ENCODE measurements at places on chromosomes 12 and 14. TPM values are rescaled to one million over a fixed set of nuclear protein-coding genes. Genes with fewer than 3 reads are reported as not detected.
A peak's percentile ranks its signal among the peaks of the same experiment; 100 is the strongest.

- H3K4me3 ChIP-seq = no peak overlapping the region
- no peak for DNase-seq
- no peak overlapping the region for H3K27ac ChIP-seq
- no peaks in the 10 kb centered on the region for H3K36me3 ChIP-seq
Measured at GRCh38 chr12:113399490-113399889, 4.2 kb downstream of the SDS start.

- no peaks in the 10 kb centered on the region for H3K27me3 ChIP-seq
- H3K4me1 ChIP-seq = no peaks in the 10 kb centered on the region
- no peaks in the 10 kb centered on the region for H3K36me3 ChIP-seq
- no peak overlapping the region for H3K4me3 ChIP-seq
- H3K27ac ChIP-seq = no peak overlapping the region
Measured at GRCh38 chr14:70724944-70725343, 83.2 kb downstream of the TTC9 start.

- no peak overlapping the region for H3K4me3 ChIP-seq
- peaks cover 23% of the 10 kb centered on the region for H3K36me3 ChIP-seq
- H3K27me3 ChIP-seq = no peaks in the 10 kb centered on the region
- H3K4me1 ChIP-seq = peaks cover 12% of the 10 kb centered on the region
Measured at GRCh38 chr14:52485350-52485960, 66.8 kb downstream of the TXNDC16 start.

GRCh38 chr12:88472248-88472647, 108.0 kb downstream of the KITLG start:
- no peaks in the 10 kb centered on the region for H3K4me1 ChIP-seq
- no peak overlapping the region for H3K27ac ChIP-seq
- no peak for DNase-seq
- no peak overlapping the region for H3K4me3 ChIP-seq
- H3K27me3 ChIP-seq = no peaks in the 10 kb centered on the region

DNA sequence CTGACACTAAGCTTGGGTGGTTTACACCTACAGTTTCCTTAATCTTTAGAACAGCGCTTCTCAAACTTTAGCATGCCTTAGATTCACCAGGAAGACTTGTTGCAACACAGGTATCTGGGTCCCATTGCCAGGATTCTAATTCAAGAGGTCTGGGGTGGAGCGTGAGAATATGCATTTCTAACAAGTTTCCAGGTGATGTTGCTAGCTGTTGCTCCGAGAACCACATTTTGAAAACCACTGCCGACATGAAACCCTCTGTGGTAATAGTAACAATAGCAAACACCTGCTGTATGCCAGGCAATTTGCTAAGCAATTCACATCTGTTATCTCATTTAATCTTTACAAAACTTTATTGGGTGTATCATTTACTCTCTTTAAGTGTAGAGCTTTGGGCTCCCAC, 58.6 kb downstream of the TRHDE start:
- no peak overlapping the region for H3K27ac ChIP-seq
- H3K4me3 ChIP-seq = no peak overlapping the region
- DNase-seq = no peak
- H3K4me1 ChIP-seq = no peaks in the 10 kb centered on the region

- no peak for DNase-seq
- peaks cover 20% of the 10 kb centered on the region for H3K36me3 ChIP-seq
- peaks cover 55% of the 10 kb centered on the region for H3K4me1 ChIP-seq
Measured at GRCh38 chr12:27012982-27013255, 1.3 kb downstream of the TM7SF3 start.

DNA sequence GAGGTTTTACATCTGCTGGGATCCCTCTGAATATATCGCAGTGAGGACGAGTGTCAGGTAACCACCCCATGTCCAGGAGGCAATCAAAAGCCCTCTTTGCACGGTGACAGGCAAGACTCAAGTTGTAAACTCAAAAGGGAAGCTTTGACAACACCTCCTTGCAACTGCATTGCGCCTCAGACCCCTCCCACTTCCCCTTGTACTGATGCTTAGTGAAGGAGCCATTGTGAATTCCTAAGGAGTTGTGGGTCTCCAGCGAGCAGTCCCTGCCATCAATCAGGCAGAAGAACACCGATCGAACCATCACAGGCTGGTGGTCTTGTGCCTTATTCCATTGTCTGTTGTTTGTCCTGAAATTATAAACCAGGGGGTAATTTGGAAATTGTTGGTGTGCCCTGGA, 112.6 kb downstream of the CCDC60 start:
- no peak overlapping the region for H3K27ac ChIP-seq
- DNase-seq = no peak
- H3K4me1 ChIP-seq = no peaks in the 10 kb centered on the region
- H3K4me3 ChIP-seq = no peak overlapping the region
- H3K27me3 ChIP-seq = no peaks in the 10 kb centered on the region

DNA sequence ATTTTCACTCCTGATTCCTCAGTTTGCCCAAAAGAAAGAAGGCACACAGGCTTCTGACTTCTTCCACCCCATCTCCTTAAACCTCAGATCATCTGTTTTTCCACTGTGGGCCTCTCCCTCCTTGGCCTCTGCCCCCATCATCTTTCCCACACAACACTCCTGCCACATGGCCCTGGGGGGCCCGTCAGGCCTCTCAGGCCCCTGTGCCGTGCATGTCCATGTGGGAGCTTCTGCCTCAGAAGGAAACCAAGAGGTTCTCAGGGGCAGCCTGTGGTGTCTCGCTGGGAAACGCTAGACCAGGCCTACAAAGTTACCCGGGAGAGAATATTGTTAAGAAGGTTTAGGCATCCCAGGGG, 8.0 kb downstream of the KLHL33 start:
- no peaks in the 10 kb centered on the region for H3K27me3 ChIP-seq
- H3K36me3 ChIP-seq = no peaks in the 10 kb centered on the region
- H3K4me1 ChIP-seq = peaks cover 32% of the 10 kb centered on the region
- peak overlapping the region; percentile 84 for H3K27ac ChIP-seq

GRCh38 chr14:24802236-24802635, 168.2 kb upstream of the GZMB start:
- no peak for DNase-seq
- no peaks in the 10 kb centered on the region for H3K4me1 ChIP-seq
- H3K27me3 ChIP-seq = peaks cover 2% of the 10 kb centered on the region
- H3K36me3 ChIP-seq = no peaks in the 10 kb centered on the region

DNA sequence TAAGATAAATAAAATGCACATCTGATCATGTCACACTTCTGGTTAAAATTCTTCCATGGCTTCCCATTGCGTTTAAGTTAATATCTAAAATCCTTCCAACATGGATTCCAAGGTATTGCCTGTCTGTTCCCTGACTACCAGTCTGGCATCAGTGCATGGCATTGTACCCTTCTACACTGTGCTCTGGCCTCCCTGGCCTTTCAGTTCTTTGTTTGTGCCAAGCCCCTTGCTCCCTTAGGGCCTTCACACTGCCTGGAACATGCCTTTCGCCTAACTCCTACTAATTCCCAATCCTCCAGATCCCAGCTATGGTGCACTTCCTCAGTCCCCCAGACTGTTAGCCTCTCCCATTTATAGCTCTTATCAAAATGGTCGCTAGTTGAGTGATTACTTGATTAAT, 6.3 kb downstream of the CIPC start:
- no peak for DNase-seq
- peaks cover 12% of the 10 kb centered on the region for H3K36me3 ChIP-seq
- no peak overlapping the region for H3K4me3 ChIP-seq
- H3K4me1 ChIP-seq = peaks cover 17% of the 10 kb centered on the region
- H3K27ac ChIP-seq = no peak overlapping the region

DNA sequence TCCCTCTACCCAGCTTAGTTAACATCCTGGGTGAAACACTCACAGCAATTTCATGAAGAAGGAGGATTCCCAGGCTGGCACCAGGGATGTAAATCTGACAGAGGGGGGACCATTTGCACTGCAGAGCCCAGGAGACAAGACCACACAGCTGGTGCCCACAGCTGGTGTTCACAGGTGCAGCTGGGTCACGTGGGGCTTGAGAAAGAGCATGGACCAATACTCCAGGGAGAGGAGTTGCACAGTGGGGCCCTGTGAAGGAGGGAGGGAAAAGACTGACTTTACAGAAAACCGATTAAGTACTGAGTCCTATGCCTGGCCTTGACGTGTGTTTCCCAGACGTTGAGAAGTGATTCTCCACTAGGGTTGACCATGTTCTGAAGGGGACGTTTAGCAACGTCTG, 1316.7 kb upstream of the TMEM132C start:
- no peak overlapping the region for H3K27ac ChIP-seq
- no peaks in the 10 kb centered on the region for H3K36me3 ChIP-seq
- H3K27me3 ChIP-seq = no peaks in the 10 kb centered on the region
- H3K4me1 ChIP-seq = no peaks in the 10 kb centered on the region
- DNase-seq = no peak

GRCh38 chr14:61703342-61704129, 8.2 kb downstream of the HIF1A start:
- DNase-seq = no peak
- no peak overlapping the region for H3K4me3 ChIP-seq
- peaks cover 28% of the 10 kb centered on the region for H3K36me3 ChIP-seq
- no peaks in the 10 kb centered on the region for H3K27me3 ChIP-seq
- peaks cover 80% of the 10 kb centered on the region for H3K4me1 ChIP-seq

- no peaks in the 10 kb centered on the region for H3K27me3 ChIP-seq
- no peak overlapping the region for H3K4me3 ChIP-seq
- no peak overlapping the region for H3K27ac ChIP-seq
- H3K4me1 ChIP-seq = no peaks in the 10 kb centered on the region
Measured at GRCh38 chr12:19988001-19988400, 380.3 kb upstream of the PDE3A start.

DNA sequence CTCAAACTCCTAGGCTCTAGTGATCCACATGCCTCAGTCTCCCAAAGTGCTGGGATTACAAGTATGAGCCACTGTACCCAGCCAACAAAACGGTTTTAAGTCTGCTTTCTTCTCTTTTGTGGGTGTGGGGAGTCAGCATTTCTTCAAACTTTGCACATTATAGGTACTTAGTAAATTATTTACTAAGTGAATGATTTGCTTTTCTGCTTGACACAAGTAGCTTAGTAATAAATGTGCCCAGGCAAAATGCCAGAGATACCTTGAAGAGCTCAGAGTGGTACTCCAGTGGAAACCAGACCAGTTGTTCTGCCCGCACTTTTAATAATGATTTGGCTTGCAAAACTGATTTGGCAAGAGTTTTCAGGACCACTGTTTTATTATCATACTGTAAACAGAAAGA, 15.0 kb downstream of the DEPDC4 start:
- H3K4me3 ChIP-seq = no peak overlapping the region
- no peaks in the 10 kb centered on the region for H3K4me1 ChIP-seq
- H3K27me3 ChIP-seq = no peaks in the 10 kb centered on the region
- H3K27ac ChIP-seq = peak overlapping the region; percentile 13

- H3K27me3 ChIP-seq = peaks cover 74% of the 10 kb centered on the region
- H3K4me3 ChIP-seq = no peak overlapping the region
- no peak for DNase-seq
- peaks cover 13% of the 10 kb centered on the region for H3K4me1 ChIP-seq
Measured at GRCh38 chr14:38210587-38211216, 3.0 kb downstream of the SSTR1 start.

- DNase-seq = no peak
- H3K4me3 ChIP-seq = no peak overlapping the region
- H3K27ac ChIP-seq = no peak overlapping the region
- H3K27me3 ChIP-seq = no peaks in the 10 kb centered on the region
- H3K36me3 ChIP-seq = no peaks in the 10 kb centered on the region
Measured at GRCh38 chr14:81144824-81145603, 75.7 kb downstream of the GTF2A1 start.

DNA sequence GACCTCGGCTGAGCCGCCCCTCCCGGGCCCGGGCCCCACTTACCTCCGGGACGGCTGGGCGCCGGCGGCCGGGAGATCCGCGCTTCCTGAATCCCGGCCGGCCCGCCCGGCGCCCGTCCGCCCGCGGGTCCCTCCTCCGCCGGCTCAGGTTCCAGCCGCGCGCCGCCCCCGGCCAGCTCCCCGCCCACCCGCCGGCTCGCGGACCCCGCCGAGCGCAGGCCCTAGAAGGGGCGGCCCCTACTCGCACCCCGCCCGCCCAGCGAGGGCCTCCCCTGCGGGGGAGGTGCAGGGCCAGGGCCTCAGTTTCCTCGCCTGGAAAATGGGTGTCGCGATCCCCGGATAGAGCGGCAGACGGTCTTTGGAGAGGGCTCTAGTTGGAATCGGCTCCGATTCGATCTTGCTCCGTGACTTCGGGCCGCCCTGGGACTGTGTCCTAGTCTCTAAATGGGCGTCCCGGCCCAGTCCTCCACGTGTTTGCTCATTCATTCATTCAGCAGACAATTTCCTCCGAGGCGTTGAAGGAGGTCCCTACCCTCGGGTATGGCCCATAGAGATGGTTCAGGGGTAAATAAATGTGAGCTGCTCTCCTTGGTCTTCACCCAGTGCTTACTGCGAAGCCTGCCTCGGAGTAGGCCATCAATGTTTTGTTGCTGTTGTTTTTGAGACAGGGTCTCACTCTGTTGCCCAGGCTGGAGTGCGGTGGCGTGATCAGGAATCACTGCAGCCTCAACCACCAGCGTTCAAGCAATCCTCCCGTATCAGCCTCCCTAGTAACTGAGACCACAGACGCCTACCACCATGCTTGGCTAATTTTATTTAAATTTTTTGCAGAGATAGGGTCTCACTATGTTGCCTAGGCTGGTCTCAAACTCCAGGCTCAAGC, at the start of gene TRPV4:
TRPV4 (minus strand) TSS at position 92 of the 883 bp plus-strand sequence. CDS start 18,602 bp downstream, outside the sequence.
- H3K4me3 ChIP-seq = no peak within 1 kb of the TSS
- H3K27ac ChIP-seq = no peak within 1 kb of the TSS
- no peaks in the 10 kb centered on the region for H3K36me3 ChIP-seq
- peaks cover 4% of the 10 kb centered on the region for H3K4me1 ChIP-seq

- H3K4me1 ChIP-seq = no peaks in the 10 kb centered on the region
- H3K27ac ChIP-seq = no peak overlapping the region
- peak; percentile 42 for DNase-seq
- H3K36me3 ChIP-seq = no peaks in the 10 kb centered on the region
- H3K4me3 ChIP-seq = no peak overlapping the region
Measured at GRCh38 chr12:118714051-118714460, 267.3 kb upstream of the SRRM4 start.

GRCh38 chr14:96592591-96593386, 90.6 kb downstream of the PAPOLA start:
- no peaks in the 10 kb centered on the region for H3K36me3 ChIP-seq
- H3K27me3 ChIP-seq = peaks cover 7% of the 10 kb centered on the region
- peak overlapping the region; percentile 31 for H3K27ac ChIP-seq
- peak; percentile 69 for DNase-seq

DNA sequence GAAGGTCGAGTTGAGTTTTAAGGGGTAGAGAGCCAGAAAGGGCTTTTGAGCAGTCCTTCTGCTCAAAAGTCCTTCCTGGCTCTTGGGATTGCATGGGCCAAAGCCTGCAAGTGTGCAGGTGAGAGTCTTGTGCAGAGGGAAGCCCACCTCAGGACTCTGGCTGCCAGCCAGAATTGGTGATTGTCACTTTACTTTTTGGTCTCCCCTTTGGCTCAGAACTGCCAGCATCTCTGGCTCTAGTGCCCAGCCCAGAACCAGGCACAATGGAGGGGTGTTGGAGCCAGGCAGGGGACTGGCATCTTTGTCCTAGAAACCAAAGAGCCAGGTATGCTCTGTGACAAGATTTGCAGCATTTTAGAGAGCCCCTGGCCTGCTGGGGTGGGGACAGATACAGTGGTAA, 23.5 kb downstream of the FAM222A start:
- H3K27ac ChIP-seq = no peak overlapping the region
- H3K36me3 ChIP-seq = no peaks in the 10 kb centered on the region
- no peak for DNase-seq
- H3K4me1 ChIP-seq = no peaks in the 10 kb centered on the region
- H3K27me3 ChIP-seq = peaks cover 17% of the 10 kb centered on the region
- H3K4me3 ChIP-seq = no peak overlapping the region

OR6C70 gene
- not detected for total RNA-seq

VDR gene
- total RNA-seq = 16.4 TPM

MYF5 gene
- not detected for total RNA-seq

TAS2R9 gene
- total RNA-seq = not detected

KRT85 gene
- not detected for total RNA-seq

KLRB1 gene
- 3.8 TPM for total RNA-seq

WIF1 gene
- not detected for total RNA-seq

ARHGAP9 gene
- 218 TPM for total RNA-seq

KRT73 gene
- 8.2 TPM for total RNA-seq
